ENCODE measurements at places on chromosomes 7 and 10.

DNA sequence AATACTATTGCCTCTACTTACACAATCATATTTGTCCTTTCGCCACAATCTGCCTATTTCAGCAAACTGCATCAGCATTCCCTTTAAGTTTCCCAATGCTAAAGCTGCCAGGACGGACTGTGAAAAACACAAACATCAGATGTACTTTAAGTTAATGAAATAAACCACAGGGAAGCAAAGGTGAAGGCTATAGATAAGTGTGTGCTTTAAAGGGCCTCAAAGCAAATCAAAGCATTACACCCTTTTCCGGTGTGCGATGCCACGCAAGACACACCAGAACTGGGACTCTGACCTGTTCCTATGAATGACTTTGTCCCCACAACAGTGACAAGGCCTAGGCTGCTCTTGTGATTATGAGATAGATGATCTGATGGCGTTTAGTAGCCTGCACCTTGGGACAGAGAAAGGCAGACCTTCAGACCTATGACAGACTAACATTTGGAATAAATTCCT, 23.4 kb downstream of the SLC26A3 start:
- no peak for DNase-seq

DNA sequence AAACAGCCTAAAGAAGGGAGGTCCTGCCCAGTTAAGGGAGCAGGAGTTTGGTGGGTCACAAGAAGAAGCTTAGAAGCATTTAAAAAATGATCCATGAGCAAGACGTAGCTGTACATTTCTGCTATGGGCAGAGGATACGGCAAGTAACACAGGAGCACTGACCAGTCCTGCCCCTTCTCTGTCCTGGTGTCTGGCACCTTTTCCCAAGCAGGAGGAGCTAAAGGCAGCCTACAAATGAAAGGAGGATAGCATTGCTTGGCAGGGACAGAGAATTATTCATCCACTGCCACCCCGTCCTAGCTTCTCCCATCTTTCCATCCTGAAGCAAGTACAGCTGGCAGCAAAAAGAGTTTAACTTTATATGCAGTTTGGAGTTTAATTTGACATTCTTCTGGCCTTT, 1077.6 kb downstream of the TYW1 start:
- DNase-seq: no peak

DNA sequence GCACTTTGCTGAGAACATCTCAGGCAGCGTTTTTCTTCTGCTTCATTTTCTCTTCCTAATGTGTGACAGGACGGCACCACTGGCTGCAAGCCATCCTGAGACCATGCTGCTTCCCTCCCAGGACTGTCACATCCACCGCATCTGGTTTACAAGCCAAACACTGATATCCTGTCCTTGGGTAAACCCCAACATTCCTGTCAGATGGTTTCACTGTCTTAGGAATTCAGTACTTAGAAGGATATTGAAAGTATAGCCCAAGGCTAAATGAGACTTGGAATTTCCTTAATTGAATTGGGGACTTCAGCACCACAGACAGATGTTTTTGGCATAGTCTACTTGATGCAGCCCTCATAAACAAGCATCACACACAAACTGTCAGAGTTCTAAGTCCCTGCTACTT, 74.2 kb upstream of the PLXNA4 start:
- DNase-seq: no peak

- no peak for DNase-seq
Measured at GRCh38 chr7:20270867-20271266, 53.7 kb upstream of the MACC1 start.

DNA sequence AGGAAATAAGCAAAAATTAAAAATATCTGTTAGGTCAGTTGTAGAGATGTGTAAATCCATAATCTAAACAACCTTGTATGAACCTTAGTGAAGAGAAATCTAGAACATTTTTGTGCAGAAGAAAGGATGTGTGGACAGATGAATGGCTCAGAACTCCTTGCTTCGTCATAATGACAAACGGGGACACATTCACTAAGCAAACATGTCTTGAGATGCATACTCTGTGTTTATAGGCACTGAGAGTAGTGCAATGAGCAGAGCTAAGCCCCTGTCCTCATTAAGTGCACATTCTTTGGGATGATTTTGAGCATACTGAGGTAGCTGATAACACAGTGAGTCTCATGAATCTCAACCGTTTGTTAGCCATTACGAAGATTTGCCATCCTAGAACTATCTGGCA, 360.6 kb upstream of the ANKRD30A start:
- DNase-seq: no peak

- DNase-seq: no peak
Measured at GRCh38 chr7:151611041-151611440, 91.3 kb upstream of the RHEB start.
